Left cardiac atrium (tissue), 4 donors: ENCODE measurements at places on chromosomes 3 and 15.

DNA sequence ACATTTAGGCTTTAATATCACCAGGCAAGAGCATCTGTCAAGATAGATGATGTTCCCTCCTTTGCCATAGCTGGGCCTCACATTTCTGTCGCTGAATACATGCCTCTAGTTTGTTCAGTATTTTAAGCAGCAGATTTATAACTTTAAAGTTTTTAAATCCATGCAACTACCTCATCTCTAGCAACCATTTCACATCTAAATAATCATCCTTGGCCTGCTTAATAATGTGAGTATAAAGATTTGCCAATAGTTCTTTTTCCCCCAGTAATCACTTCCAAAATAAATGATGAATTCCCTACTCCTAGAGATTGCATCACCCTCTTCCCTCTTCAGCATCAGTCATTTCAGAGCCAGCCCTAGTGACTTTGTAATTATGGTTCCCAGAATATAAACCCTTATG lies 36.2 kb upstream of the FILIP1L start:
- no peak for DNase-seq

DNA sequence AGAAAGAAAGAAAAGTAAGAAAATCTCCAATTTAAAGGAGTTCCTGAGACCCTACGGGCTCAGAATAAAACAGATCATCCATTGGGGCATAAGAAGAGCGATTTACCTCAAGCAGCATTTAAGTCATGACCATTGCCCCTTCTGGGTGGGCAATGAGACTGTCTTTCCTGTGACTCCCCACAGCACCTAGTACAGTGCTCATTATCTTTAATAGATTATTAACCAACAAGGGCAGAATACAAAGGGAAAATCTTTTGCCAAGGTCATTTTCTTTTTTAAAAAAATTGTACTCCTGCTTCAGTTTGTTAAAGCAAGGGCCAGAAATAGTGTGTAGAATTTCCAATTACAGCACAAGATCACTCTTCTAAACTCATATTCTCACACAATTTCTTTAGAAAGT lies 443.3 kb upstream of the AGTR1 start:
- DNase-seq, result no peak

- DNase-seq, result no peak
Measured at GRCh38 chr15:42065033-42065432, 29.3 kb downstream of the PLA2G4D start.

DNA sequence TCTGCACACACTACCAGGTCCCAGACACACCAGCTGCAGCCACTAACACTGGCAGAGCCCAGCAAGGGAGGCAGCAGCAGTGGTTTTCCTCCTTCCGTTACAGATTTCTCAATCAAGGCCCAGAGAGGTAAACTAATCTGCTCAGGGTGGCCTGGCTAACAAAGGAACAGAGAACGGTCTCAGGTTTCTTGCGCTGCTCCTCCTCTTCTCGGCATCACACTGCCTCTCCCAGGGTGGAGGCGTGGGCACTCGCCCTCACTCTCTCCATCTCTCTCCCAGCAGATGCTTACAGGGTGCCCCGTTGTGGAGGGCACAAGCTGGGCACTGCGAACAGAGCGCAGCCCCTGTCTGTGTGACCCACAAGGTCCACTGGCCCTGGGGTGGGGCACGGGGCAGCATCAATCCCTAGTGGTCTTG lies 228.7 kb downstream of the VPS13C start:
- DNase-seq, result no peak

DNA sequence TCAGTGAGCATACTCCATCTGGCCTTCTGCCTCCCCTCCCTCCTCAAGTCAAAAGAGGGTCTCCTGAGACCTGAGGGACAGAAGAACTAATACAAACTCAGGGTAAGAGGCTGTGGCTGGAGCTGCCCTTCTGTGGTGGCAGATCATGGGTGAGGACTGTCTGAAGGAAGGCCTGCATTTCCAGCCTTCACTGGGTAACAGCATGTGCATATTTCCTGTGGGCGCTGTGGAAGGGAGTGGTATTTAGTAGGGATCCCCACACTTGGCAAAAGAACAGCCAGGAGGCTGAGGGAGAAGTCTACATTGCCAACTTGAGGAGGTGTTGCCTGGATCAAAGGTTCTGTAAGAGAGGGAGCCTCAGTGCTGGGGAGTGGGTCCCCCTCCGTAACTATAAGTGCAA lies 10.1 kb upstream of the ESYT3 start:
- no peak for DNase-seq

DNA sequence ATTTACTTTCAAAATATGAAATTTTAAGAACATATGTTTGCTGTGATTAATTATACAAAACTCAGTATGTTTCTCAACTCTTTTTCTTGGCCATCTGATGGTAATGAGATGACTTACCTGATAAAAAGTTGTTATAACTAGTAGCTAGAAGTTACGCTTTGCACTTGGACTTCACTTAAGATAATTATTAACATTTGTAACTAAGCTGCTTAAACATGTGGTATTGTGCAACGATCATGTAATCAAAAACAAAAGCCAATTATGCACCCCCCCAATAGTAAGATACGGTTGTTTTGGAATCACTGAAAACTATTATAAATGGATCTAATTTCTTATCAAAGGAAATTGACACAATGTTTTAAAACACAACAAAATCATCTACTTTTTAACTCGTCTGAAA lies 342.9 kb downstream of the CNTN3 start:
- DNase-seq, result no peak
